ENCODE measurements at places on chromosomes 4 and X. TPM values are rescaled to one million over a fixed set of nuclear protein-coding genes. Genes with fewer than 3 reads are reported as not detected.
A peak's percentile ranks its signal among the peaks of the same experiment; 100 is the strongest.

DNA sequence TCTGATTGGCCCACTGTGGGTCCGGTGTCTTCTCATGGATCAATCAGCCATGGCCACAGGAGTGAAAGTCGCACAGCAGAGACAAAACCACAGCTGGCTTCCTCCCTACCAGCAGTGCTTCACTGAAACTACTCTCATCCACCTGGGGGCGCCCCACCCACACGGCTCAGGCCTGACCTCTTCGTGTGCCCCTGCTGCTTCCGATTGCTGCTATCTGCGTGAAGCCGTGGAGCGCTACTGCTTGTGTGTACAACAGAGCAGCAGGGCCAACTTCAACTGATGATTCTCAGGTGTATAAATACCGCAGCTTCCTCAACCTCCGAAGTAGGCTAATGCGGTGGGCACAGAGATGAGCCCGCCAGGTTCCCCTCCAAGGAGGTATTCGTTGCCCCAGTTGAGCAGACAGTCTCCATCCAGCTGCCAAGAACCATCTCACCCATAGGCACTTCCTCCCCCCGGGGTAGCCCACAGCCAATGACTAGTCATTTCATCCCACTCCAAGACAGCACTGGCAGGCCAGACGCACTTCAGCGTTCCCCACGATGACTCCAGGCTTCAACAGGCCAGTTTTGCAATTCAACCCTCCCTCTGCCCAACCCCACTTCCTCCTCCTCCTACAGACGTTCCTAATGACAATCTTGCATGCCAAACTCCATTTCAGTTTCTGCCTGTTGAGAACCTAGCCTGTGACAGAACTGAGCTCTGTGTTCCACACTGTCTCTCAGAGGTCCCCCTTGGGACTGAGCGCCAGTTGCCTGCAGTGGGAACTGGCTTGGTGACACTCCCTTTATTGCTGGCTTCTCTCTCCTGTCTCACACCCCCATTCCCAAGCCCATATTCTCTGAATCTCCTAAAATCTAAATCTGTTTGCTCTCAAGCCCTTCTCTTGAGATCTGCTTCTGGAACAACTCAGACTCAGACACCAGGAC, 41.3 kb upstream of the ATP6AP2 start:
- no peak for DNase-seq

DNA sequence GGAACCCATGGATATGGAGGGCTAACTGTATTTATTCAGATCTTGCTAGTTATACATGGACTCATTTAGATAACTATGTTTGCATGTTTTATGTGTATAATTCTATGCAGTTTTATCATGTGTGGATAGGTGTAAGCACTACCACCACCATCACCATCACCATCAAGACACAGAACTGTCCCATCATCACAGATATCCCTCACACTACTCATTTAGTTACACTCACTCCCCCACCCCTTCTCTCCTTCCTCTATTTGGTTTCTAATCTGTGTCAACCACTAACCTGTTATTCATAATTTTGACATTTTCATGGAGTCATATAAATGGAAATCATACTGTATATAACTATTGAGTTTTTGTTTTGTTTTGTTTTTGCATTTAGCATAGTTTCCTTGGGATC, 43.7 kb downstream of the STAG2 start:
- DNase-seq, result no peak

DNA sequence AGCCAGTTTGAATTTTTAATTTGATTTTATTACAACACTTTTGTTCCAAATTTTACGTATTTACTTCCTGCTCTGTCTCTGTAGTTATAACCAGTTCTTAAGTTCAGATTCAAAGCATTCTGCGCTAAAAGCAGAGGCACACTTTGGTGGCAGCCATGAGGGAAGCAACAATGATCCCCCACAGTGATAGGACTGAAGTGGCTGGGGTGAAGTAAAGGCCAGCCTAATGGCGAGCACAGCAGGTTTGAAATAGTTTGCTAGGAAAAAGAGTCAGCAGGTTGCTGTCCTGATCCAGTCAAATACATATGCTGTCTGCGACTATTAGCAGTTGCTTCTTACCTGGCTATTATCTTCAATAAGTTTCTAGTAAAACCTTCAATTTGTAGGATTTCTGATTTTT, 176.3 kb downstream of the RPA4 start:
- no peak for DNase-seq

The EXOC1 gene
- 40.1 TPM for total RNA-seq

The MAOB gene
- 44.7 TPM for total RNA-seq

DNA sequence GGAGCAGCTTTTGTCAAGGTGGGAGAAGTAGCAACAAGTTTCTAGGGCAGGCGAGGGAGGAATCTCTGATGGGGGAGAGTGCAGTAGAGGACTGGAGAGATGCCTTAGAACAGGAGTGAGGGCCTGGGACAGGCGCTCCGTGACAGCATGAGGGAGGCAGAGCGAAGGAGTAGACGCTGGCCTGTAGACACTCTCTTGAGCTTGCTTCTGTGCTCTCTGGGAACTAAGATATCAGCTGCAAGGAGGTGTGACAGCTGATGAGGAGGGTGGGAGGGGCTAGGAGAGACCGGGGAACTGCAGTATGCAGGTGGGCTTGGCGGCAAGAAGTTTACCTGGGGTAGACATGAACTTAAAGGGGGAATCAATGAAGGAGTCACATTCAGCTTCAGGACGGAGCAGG, 35.7 kb downstream of the MECP2 start:
- no peak for DNase-seq

DNA sequence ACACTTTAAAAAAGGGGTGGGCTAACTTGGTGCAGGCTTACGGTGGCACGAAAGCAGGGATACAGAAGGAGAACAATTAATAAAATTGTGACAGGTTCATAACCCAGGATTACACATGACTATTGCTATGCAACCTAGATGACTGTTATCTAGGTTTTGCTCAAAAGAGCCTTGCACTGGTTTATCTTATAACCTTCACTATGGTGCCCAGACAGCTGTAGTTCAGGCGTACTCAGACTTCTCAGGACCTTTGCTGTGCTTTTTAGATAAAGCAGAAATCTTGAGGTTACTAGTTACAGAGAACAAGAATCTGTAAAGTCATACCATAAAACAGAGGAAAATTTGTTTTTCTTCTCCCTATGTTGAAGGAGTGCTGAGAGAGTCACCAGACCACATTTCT, 44.4 kb downstream of the UGT2A3 start:
- DNase-seq, result no peak

DNA sequence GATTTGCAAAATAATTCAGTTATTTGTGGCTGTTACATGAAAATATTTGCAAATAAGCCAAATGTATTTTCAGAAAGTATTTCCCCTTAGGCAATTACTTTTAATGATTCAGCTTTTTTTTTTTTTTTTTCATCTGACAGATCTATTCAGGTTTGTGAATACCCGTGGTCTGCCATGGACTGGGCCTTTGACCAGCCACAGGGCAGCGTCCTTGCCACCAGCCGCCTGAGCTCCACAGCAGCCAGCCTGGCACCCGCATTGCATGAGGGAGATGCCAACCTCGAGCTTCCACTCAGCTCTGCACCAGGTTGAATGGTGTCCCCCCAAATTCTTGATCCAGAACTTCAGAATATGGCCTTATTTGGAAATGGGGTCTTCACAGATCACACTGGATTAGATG, 14.7 kb downstream of the TMEM271 start:
- no peak for DNase-seq

GRCh38 chr4:3211866-3212265, 37.1 kb upstream of the MSANTD1 start:
- peak; percentile 44 for DNase-seq

DNA sequence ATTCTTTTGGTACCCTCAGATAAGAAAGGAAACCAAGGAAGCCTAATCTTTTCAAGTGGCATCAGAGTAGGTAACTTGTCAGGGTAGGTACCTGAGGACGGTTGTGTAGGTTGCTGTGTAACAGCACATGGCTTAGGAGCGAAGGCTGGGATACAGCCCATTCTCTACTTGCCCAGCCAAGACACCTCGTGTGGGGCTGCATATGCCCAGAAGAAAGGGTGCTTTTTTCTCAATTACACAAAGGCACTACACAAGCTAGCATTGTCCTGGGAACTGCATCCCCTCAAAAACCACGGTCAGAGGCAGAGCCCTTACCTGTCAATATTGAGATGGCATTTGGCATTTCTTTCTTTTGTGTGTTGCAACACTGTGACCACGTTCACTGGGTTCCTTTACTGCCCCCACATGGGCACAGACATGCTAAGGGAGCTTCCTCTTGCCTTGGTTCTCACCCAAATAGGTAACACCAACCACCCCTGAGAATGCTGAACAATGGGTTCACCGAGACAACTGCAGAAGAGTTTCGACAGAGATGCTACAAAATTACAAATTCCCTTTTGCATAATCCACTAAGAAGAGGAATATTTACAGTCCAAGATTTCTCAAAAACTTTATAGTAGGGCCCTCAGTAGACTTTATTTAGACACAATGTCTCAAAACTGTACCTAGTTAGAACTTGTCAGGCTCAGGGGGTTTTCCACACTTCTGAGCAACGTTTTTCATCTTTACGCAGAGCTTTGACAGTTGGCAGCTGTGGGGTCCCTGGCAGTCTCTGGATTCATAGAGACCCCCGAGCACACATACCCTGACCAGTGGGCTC, 35.8 kb upstream of the TNIP3 start:
- DNase-seq, result no peak

GRCh38 chr4:41050880-41051775, 163.2 kb downstream of the APBB2 start:
- no peak for DNase-seq

GRCh38 chrX:44344687-44345086, 1.2 kb upstream of the EFHC2 start:
- DNase-seq, result no peak

DNA sequence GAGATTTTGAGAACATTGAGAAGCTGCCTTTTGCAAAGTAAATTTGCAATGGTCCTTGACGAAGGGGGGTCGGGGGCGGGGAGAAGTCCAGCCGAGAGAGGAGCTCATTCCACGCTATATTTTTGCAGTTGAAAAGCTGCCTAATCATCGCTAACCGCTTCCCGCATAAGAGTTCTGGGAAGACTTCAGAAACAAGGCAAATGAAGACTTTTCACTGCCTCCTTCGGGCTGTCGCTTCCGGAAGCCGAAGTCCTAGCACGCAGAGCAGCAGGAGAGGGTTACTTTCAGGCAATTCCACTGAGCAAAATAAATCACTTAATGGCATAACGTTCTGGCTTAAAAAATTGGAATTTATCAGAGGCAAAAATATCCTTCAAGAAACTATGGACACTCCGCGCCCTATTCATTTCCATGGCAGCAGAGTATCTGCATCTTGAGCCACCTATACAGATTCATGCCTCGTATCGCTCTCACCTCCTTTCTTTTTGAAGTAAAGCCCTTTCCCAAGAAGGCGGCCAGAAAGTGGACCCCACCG, 2.6 kb upstream of the LRAT start:
- DNase-seq, result no peak

- no peak for DNase-seq
These were observed 441.2 kb downstream of the CENPC start for GRCh38 chr4:67104145-67104544.

- no peak for DNase-seq
These were observed 93.5 kb upstream of the SLC6A14 start for GRCh38 chrX:116342903-116343302.

The POU4F2 gene
- not detected for total RNA-seq

GRCh38 chr4:3419836-3420605, 21.7 kb upstream of the HGFAC start:
- DNase-seq, result peak; percentile 57

DNA sequence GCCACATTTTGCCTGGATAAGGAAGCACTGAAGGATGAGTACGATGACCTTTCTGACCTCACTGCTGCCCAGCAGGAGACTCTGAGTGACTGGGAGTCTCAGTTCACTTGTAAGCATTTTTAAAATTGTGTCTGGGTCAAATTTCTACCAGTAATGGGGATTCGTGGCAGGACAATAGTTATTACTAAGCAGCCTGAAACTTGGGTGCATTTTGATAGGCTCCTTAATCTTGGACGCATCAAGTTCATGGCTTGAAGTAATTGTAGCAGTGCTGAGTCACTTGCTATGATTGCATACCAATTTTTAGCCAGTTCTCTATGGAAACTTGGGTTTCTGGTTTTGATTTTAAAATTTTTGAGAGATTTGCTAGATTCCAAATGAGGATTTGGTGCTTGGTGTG, 4.3 kb downstream of the PGRMC1 start:
- no peak for DNase-seq

- no peak for DNase-seq
These were observed 120.0 kb upstream of the GLRA2 start for GRCh38 chrX:14409341-14409740.

GRCh38 chr4:37684154-37684553, 2.0 kb downstream of the RELL1 start:
- no peak for DNase-seq

The IL1RAPL1 gene
- total RNA-seq, result 0.24 TPM

- DNase-seq, result no peak
These were observed 766.6 kb downstream of the FAT4 start for GRCh38 chr4:126081336-126081735.
